ENCODE measurements at places on chromosomes 7 and 10.
A peak's percentile ranks its signal among the peaks of the same experiment; 100 is the strongest.

DNA sequence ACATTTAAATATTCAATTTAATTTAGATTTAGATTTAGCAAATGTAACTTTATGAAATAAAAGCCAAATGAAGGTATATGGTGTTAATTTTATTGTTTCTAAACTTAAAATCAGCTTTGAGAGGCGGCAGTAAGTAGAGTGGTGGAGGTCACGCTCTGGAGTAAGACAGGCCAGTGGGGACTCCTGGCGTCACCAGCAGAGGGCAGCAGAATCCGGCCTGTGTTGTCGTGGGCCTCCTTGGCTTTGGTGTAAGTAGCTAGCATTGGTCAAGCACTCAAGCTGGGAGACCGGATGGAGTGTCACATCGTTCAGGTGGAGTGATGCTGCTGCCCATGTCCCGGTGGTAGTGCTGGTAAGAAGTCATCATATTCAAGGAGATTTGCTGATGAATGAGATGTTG is 98.7 kb upstream of the DNAJB6 start:
- DNase-seq, result no peak

- no peak for DNase-seq
Observed at GRCh38 chr10:112784022-112784461, 166.0 kb upstream of the TCF7L2 start.

DNA sequence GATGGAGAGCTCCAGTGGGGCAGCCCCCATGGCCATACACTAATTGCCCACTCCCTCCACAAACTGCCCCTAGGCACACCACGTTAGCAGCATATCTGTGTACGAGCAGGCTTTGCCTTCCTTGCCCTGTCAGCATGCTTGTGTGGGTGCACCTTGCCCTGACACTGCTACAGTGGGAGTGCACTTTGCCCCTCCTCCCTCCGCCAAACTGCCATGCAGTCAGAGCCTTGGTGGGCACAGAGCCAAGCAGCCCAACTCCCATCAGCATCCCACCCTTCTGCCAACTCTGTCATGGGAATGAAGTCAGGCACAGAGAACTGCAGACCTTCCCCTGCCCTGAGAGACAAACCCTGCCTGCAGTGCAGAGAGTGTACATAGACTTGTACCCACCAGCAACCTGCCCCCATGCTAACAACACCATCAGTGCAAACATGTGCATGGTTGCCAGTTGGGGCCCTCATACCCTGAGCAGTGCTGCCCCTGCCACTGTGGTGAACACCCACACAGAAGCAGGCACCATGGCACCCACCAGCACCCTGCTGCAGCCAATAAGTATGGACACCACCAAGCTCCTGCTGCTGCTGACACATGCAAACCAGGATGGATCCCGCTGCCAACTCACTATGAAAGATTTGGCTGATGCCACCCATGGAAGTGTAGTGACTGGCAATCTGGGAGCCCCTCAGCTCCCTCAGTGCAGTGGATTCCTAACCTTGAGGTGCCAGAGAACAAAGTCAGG is 1197.7 kb upstream of the CELF2 start:
- DNase-seq, result no peak

DNA sequence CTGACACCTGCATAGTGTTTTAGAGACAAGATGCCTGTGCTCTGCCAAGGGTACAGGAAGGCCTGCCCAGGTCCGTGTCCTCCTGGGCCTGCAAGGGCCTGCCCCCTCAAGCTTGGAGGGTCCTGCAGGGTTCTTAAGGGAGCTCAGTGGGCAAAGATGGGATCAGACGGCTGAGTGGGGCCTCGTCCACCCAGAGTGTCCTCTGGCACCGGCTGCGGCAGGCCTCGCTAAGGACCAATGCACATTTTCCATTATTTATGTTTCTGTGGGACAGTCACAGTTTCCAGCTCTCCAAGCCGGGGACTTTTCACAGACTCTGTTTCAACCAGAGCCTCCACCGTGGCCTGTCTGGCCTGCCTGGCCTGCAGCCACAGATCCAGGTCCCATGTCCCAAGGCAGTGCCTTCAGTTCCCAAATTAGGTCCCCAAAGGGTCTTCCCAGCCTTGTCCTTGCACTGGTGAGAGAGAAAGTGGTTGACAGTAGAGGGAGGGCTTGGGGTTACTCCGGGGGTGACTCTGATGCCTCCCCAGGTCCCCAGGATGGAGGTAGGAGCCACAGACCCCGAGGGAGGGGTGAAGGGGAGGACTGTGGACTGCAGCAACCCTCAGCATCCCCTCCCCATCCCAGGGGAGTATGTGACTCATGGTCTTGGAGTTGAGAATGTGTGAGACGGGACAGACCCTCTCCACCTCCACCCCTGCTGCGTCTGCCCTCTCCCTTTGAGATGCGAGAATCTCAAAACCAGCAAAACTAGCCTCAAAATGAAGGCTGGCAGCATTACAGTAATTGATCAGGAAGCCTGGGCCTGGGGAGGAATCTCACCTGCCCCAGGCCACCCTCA is 14.8 kb downstream of the MYL10 start:
- DNase-seq, result peak; percentile 89

DNA sequence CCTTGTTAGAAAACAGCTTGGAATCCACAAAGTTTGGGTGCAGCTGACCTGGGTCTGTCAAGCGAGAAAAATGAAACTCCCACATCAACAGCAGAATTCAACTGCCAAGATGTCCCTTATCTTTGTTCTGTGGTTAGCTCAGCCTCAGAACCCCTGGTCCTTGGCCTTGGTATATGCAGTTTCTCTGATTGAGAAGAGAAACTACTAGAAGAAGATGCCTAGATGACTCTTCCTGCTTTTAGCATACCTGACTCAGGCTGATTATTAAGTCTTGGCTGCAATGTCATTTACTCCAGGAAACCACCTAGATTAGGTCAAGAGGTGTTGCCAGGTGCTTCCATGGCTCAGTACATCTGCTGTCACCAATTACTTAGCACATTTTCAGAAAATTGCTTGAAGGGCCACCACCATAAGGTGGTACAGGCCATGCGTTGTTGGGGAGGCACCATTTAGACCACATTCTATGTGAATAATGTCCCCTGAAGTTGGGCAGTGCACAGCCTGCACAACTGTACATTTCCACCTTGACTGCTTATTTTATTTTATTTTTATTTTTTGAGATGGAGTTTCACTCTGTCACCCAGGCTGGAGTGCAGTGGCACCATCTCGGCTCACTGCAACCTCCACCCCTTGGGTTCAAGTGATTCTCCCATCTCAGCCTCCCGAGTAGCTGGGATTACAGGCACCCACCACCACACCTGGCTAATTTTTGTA is 59.4 kb upstream of the ZNF438 start:
- DNase-seq, result no peak

GRCh38 chr7:52992479-52993162 is 42.8 kb upstream of the POM121L12 start:
- no peak for DNase-seq

DNA sequence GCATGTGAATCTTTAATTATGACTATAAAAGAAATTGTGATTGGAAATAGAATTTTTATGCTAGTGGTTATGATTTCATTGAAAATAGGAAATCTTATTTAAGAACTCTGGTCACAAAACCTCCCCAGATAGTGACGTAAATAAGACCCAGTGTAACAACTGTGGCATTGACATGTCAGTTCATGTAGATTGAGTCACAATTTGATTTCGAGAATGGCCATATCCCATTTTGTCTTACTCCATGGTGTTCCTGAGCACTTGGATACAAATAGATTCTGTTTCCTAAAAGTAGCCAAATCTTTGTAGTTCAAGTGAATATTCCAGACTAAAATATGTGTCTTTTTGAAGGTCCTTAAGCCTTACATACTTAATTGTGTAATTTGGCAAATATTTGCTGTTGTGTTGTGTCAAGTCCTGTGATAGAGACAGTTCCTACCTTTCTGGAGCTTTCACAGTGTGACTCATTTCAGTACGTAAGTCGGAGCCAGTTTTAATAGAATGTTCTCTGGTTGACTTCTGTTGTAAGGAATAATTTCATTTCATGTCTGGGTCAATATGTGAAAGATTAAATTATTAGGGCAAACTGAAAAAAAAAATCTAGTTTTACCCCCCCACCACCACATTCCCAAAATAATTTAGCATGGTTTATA is 37.1 kb upstream of the TOMM7 start:
- DNase-seq, result no peak

DNA sequence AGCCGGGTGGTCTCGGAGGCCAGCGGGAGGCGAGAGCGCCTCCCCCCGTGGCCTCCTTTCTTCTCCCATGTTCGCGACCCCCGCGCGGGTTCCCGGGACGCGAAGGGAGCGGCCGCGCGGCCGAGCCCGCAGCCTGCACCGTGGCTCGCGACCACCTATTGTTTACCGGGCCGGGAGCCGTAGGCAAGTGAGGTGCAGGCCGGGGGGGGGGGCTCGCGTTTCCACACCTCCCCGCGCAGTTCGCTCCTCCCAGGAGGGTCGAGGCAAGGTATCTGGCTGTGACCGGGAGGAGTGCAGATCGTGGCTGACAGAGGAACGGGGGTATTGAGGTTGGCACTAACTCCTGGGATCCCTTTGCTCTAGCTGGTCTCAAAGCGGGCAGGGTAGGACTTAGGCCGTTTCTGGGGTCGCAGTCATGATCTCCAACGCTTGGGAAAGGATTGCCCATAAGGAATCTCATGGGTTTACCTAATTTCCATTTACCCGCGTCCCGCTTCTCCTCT is 734 bp downstream of the PTPN12 start:
- DNase-seq, result peak; percentile 90

DNA sequence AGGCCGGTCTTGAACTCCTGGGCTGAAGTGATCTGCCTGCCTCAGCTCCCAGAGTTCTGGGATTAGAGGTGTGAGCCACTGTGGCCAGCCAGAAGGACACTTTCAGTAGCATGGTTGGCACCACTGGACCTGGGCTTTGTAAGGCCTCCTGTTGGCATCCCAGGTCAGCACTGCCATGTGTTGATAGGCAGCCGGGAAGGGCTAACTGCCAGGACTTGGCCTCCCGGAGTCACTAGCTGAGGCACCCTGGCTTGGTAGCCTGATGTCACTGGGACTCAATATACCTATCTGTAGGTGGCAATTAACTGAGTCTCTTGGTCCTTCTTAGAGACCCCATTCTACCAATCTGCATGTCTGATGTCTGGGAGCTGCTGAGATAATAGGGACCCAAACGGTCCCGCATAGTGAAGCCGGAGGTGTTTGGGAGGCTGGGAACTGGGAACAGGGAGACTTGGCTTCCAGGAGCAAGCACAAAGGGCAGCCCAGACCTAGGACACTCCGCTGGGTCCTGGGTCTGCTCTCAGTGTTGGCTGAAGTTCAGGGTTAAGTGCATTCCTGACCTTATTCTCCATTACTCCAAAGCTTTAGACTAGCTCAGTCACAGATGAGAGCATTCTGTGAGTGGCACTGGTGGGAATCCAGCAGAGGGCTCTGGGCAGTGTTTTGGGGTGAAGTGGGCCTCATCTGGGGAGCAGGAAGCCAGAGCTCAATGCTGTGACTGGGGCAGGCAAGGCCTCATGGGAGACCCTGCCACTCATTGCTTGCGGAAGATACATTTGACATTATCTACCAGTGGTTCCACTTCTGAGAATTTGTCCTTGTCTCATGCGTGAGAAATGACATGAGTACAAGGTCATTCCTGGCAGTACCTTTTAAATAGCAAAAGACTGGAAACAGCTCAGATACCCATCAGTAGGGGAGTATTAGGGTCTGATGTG is 2.7 kb downstream of the LHPP start:
- DNase-seq, result no peak

DNA sequence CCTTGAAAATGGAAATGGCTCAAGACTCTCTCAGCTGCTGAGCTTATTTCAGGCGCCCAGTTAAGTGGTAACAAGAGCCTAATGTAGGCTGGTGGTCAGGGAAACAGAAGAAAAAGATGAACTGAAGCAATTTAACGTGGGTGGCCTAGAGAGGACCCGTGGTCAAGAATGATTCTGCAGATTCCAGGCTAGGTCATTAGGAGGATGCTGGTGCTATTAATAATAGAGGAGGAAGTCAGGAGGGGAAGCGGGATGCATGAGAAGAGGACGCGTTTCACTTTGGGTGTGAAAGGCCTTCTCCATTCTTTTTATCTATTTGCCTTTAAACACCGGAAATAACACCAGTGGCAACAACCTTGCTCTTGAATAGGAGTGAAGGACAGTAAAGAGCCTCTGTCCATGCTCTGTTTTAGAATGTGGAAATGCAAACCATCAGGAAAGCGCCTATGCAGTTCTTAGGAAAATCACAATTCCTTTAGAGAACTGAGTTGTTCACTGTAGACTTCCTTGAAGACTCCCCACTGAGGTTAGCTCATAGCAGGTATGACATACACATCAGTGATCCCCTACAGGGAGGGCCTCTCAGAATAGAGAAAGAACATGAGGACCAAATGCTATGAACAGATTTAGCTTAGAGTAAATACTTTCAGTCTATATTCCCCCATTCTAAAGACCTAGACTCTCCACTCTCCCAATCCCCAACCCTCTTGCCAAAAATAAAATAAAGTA is 8.6 kb downstream of the LIPA start:
- no peak for DNase-seq

GRCh38 chr10:87092376-87092860 is 2.2 kb downstream of the GLUD1 start:
- peak; percentile 71 for DNase-seq

Data from osteoblast (primary cell).